ENCODE measurements at places on chromosomes 13 and 19.

GRCh38 chr19:3202346-3202745 is 16.6 kb downstream of the NCLN start:
- DNase-seq: no peak

GRCh38 chr13:81117416-81117815 is 776.5 kb upstream of the SPRY2 start:
- no peak for DNase-seq

DNA sequence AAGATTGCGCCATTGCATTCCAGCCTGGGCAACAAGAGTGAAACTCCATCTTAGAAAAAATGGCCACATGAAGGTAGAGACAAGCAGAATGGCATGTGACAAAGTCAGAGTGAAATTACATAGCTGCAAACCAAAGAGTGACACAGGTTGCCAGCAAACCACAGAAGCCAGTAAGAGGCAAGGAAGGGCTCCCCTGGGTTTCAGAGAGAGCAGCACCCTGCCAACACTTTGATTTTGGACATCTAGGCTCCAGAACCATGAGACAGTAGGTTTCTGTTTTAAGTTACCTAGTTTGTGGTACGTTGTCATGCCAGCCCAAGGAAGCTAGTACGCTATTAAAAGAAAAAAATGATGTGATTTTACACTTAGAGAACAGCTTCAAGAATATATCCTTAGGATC is 1.9 kb downstream of the NLRP4 start:
- no peak for DNase-seq

- no peak for DNase-seq
Measured at GRCh38 chr13:110650436-110650835, 35.1 kb downstream of the NAXD start.

- no peak for DNase-seq
Measured at GRCh38 chr13:22077205-22077683, 406.4 kb downstream of the FGF9 start.

GRCh38 chr13:48603375-48603774 is 50.4 kb upstream of the CYSLTR2 start:
- DNase-seq: no peak

DNA sequence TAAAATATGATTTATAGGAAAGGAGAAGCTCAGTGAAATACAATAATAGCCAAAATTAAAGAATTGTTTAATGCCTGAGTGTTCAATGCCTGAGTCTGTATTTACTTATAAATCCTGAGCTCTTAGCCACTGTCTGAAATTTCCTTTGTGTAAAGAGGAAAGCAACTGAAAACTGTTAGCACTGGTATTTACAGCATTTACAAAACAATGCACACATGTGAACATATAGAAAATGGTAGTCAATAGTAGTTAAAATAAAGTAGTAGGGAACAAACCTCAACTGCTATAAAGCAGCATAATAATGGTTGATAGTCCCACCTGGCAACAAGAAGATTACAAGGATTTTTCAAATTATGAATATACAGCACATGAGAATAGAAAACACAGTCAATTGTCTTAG is 1137.1 kb upstream of the ATXN8OS start:
- DNase-seq: no peak

DNA sequence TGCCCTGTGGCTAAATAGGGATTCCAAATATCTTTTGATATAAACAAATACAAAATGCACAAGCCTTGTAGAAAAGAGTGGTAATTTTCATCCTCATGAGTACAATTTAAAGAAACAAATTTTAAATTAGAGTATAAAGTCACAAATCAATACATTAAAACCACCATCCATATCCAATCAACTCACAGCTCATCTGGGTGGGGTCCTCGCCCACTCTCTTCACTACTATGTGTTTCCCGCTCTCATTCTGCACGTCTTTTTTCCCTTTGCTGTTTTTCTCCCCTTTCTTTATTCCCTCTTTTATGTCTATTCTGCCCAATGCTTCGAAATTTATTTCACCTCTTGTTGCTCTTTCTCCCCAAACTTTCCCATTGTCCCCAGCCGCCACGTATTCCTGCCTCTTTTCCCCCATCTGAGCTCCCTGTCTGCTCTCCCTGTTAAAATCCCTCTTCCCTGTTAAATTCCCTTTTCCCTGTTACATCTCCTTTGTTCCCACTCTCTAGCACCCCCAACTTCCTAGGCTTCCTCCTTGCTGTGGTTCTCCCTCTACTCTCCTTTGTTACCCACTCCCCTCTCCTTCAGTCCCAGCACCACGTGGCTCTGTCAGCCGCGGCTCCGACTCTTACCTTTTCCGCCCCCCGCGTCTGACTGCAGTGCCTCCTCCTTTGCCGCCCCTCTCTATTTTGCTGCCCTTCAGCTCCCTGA is 1.3 kb downstream of the ZNF616 start:
- DNase-seq: no peak

DNA sequence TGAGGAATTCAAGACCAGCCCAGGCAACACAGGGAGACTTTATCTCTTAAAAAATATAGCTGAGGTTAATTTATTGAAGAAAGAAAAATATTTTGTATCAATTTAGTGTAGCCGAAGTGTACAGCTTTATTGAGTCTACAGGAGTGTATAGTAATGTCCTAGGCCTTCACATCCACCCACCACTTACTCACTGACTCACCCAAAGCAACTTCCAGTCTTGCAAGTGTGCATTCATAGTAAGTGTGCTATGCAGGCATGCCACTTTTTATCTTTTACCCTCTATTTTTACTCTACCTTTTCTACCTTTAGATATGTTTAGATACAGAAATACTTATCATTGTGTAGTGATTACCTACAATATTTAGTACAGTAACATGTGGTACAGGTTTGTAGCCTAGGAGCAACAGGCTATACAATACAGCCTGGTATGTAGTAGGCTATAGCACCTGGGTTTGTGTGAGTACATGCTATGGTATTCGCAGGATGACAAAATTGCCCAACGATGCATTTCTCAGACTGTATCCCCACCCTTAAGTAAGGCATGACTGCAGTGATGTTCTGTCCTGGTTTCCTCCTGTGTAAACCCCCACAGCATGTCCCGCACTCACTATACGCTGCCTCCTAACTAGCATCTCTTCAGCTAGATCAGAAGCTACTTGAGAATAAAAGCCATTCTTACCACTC is 15.3 kb upstream of the ATP12A start:
- DNase-seq: no peak

DNA sequence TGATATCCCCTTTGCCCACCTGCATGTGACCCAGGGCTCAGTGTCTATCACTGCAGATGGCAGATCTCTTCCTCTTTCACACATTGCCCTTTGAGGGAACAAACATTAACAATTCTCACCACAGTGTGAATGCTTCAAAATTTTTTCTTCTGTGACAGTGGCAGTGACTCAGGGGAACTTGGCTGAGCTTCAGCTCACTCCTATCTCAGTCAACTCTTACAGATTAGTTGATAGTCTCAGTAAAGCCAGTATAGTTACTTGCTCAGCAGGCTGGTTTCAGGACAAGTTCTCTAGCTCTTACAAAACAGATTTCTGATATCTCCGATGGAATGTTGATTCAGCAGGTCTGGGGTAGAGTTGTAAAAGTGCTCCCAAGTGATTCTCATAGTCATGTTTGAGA is 166.9 kb downstream of the DLEU7 start:
- no peak for DNase-seq

All from GM18507 (cell line).